ENCODE measurements at places on chromosomes 11 and 22.

- DNase-seq, result no peak
Observed at GRCh38 chr11:134110252-134110815, 41.5 kb downstream of the JAM3 start.

DNA sequence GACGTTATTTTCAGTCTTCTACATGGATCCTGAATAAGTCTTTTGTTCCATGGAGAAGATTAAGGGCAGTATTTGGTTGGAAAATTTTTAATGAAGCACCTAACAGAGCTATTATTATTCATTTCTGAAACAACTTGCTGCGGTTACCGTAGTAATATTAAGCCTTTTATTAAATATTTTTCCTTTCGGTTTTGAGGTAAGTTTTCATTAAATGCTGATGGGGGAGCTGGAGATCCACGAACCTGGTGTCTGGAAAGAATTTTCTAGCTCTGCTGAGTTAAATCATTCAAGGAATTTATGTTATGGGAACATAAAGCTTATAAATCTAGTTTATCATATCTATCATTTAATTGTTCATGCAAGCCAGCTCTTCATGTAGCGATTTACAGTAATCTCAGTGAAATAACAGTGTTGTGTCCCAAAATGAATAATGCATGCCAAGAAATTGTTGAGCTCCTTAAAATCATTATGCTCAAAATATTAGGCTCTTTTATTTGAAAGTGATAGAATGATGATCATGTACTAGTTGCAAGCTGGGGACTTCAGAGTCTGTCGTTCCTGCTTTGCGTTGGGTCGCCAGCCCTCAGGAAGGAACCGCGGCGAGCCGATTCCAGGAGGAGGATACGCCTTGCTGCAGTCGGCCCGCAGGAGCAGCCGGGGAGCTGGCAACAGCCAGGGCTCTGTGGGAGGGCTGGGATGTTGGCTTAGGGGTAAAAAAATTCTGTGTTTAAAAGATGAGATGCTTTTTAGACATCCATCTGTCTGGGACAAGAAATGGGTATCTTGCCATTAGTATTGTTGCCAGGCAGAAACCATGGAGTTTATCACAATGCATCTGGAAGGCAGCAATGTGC, 83.1 kb downstream of the TBC1D22A start:
- no peak for DNase-seq

DNA sequence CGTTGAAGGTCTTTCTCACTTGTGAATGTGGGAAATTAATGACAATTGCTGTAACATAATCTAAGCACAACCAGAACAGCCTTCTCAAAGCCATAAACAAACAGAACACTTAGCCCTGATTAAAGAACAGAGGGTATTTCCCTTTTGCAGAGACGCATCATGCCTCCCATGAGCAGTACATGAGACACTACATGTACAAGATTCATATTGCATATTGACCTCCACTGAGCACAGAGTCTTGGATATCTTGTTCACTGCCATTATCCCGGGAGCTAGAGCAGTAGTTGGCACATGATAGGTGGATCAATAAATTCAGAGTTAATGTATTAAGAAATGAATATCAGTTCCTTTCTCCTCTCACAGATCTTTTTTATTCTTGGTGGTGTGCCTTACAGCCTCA, 1194.3 kb upstream of the TENM4 start:
- no peak for DNase-seq

DNA sequence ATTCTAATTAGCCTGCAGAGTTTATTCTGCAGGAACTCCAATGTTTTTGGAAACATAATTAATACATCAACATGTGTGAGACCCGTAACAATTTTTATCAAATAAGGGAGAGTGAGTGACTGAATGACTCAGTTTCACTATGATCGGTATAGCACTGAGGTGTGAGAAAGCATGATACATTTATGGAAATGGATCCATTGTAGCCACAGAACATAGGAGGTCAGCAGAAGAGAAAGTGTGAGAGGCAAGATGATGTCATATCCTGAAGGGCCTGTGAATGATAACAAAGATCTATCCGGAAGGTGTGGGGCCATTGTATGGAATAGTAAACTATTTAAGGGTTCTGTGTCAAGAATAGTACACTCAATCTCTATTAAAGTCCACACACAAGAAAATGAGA, 1406.1 kb upstream of the TENM4 start:
- DNase-seq, result no peak

GRCh38 chr11:83072350-83073242, 899 bp upstream of the RAB30 start:
- DNase-seq, result no peak

DNA sequence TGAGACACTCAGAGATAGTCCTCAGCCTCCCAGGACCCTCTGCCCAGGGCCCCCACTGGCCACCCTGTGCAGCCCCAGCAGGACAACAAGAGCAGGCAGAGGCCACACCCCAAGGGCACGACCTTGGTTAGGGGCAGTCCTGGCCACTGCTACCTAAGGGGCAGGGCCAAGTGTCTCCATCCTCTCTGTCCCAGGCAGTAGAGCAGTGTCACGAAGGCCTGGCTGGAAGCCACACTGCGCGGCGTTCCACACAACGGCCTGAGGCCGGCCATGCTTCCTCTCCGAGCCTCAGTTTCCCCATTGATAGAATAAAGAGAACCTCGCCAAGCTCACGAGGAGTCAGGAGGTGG, 1074.3 kb downstream of the BRD1 start:
- no peak for DNase-seq

GRCh38 chr11:29309992-29310391, 706.8 kb downstream of the KCNA4 start:
- no peak for DNase-seq

- DNase-seq, result no peak
Observed at GRCh38 chr11:112226831-112227401, 688 bp downstream of the PTS start.

DNA sequence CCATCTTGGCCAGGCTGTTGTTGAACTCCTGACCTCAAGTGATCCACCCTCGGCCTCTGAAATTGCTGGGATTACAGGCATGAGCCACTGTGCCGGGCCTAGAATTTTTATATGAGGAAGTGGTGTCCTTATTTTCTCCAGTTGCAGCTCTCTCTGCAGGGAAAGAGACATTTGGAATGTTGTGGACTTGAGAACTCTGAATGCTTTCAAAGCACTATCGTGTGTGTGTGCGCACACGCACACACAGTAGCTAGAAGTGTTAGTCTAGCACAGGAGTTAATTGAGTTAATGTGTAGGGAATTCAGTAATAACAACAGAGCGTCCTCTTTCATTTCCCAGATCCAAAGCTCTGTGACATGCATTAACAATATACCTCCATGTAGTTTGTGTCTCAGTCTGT, 164.0 kb upstream of the RASSF10 start:
- DNase-seq, result no peak

- DNase-seq, result no peak
Observed at GRCh38 chr11:15179167-15179566, 64.4 kb downstream of the INSC start.

- DNase-seq, result no peak
Observed at GRCh38 chr11:26229981-26230380, 101.9 kb upstream of the ANO3 start.

GRCh38 chr22:17477391-17477833, 85.9 kb upstream of the SLC25A18 start:
- DNase-seq, result no peak

- DNase-seq, result no peak
Observed at GRCh38 chr22:23259916-23260644, 79.8 kb downstream of the BCR start.

- no peak for DNase-seq
Observed at GRCh38 chr22:37664249-37665101, 6.0 kb downstream of the PDXP start.

DNA sequence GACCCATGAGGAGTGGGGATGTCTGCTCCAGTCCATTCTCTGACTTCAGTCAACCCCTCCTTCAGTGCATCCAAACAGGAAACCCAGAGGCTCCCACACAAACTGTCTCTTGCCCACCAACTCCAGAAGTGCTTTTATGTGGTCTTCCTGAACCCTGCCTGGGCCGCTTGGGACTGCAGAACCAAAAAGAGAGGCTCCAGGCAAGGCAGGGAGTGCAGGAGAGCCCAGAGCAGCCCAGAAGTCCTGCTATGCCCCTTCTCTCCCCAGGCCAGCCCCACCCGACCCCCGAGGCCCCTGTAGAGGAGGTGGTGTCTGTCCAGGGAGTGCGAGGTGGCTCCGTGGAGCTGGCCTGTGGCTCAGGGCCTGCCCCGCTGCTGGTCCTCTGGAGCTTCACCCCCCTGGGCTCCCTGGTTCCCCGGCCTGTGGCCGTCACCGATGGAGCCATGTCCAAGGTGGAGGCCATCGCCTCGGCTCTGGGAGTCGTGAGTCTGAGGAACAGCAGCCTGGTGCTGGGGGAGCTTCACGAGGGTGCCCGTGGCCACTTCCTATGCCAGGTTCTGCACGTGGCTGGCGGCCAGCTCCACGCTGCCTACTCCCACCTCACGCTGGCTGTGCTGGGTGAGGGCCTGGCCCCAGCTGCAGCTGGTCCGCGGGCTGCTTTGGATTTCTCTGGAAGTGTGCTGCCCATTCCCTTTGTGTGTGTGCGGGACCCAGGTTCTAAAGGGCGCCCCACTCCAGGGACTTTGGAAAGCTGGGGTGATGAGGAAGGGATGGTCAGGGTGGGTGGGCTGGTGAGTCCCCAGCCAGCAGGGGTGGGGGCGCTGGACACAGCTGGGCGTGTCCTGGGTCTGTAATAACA, 1.8 kb downstream of the VSIG10L2 start:
- no peak for DNase-seq

DNA sequence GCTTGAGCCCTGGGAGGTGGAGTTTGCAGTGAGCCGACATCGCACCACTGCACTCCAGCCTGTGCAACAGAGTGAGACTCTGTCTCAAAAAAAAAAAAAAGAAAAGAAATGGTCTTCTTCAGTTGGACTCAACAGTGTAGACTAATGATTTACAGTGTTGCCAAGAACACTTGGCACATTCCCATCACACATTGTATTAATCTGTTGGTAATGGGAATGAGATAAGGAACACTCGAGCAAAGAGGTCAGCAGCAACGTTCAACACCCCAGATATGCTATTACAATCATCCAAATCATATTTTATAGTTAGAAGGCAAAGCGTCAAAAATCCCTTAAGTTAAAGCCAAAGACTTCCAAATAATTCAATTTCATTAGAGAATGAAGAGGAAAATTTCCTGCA, 14.5 kb downstream of the CDON start:
- no peak for DNase-seq

- no peak for DNase-seq
Observed at GRCh38 chr11:123475469-123475868, 45.4 kb downstream of the GRAMD1B start.

GRCh38 chr22:46649141-46650077, 29.2 kb downstream of the GRAMD4 start:
- no peak for DNase-seq

- DNase-seq, result peak; percentile 23
Observed at GRCh38 chr11:59822989-59823566, 12.5 kb upstream of the MRPL16 start.

GRCh38 chr11:131378931-131379330, 8.5 kb downstream of the NTM start:
- DNase-seq, result no peak

- DNase-seq, result peak; percentile 88
Observed at GRCh38 chr11:81869351-81870065, 864.2 kb downstream of the FAM181B start.

- DNase-seq, result no peak
Observed at GRCh38 chr11:45722144-45722543, 56.7 kb upstream of the CHST1 start.

DNA sequence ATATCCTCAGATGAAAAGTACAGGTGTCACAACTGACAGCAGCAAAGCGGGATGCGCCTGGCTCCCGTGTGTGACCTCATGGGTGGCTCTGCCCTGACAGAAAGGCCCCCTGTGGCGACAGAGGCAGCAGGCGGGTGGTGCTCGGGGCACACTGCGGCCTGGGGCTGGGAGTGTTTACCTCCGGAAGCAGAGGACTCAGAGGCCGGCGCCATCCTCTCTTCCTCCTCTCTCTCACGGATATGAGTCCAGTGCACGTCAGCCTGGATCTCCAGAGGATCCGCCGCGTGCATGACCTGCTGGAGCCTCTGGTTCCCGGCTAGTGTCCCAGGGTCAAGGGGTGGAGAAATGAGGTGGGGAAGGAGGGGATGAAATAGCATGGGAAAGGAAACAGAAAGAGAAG, 53.2 kb upstream of the BID start:
- no peak for DNase-seq

DNA sequence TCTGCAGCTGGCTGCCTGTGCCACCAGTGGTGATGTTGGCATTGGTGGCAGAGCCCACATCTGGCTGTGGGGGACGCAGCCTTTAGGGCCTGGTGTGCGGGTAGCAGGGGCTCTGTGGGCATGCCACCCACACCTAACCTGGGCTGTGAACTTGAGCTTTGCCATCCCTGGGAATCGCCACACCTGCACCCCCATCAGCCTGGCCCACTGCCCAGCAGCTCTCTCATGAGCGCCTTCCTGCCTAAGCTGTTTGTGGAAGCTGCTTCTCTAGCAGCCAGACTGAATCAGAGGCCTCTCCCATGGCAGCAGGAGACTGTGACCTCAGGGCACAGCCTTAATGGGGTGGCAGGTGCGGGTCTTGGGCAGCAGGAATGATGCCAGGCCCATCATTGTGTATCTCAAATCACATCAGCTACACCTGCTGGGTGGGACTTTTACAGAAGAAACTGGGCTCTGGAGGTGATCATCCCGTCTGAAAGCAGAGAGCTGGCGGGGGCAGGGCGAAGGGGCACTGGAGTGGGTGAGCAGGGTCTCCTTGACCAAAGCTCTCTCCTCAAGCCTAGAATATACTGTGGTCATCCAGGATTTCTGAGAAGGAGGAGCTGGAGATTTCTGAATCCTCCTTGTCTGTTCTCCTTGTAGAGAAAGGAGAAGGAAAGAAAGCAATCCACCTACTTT, 17.8 kb upstream of the CARS1 start:
- no peak for DNase-seq

DNA sequence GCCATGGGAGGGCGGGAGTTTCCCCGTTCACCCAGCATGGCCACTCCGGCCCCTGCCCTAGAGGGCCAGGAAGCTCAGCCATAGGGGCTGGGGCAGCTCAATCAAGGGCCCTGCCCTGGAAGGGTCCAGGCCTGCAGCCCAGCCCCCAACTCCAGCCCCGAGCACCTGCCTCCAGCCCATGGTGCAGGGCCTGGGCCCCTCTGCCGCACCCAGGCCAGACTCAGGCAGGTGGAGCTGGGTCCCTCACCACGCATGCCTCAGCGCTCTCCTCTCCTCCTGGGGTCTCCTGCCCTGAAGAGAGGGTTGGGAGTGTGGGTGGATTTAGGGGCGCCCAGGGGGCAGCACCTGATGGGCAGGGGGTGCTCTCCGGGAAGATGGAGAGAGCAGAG, 13.1 kb downstream of the MLC1 start:
- DNase-seq, result no peak

Measured in stimulated activated CD4-positive, alpha-beta T cell treated with anti-CD3 and anti-CD28 coated beads, Interleukin-15, amount 100 ng/mL, for 24 hours (primary cell).